ENCODE measurements at places on chromosomes 2 and 18. TPM values are rescaled to one million over a fixed set of nuclear protein-coding genes. Genes with fewer than 3 reads are reported as not detected.

DNA sequence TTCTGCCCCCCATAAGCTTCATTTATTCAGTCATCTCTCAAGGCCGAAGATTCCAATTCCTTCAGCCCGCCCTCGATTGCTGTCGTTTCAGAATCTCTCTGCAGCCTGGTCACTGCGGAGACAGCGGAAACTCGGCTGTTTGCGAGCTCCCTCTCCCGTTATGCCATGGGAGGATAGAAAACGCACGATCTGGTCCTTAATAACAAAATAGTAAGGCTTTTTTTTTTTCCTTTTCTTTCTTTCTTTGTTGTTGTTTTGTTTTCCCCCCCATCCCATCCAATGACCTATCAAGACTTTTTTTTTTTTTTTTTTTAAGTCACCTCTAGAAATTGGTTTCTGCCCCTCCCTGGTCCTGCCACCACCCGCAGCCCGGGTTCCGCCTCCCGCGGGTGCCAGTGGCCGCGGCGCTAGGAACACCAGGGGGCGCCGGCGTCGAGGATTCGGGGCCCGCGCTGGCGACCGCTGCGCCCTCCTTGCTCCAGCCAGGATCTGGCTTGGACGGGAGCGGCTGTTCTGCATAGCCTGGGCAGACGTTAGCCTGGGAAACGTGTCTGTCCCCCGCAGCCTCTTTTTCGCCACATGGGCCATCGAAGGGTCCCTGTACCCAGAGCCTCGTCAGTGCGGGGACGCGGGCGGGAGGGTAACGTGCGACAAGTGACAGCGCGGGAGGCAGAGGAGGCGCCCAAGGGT is 10.1 kb downstream of the CPLX4 start:
- H3K4me3 ChIP-seq, result peak overlapping the region; percentile 41
- peaks cover 5% of the 10 kb centered on the region for H3K4me1 ChIP-seq
- peaks cover 74% of the 10 kb centered on the region for H3K27me3 ChIP-seq
- H3K27ac ChIP-seq, result no peak overlapping the region
- peak; percentile 83 for DNase-seq

GRCh38 chr2:118221536-118222272 is 133.4 kb downstream of the INSIG2 start:
- H3K27ac ChIP-seq, result no peak overlapping the region
- DNase-seq, result peak; percentile 21
- H3K4me3 ChIP-seq, result no peak overlapping the region

DNA sequence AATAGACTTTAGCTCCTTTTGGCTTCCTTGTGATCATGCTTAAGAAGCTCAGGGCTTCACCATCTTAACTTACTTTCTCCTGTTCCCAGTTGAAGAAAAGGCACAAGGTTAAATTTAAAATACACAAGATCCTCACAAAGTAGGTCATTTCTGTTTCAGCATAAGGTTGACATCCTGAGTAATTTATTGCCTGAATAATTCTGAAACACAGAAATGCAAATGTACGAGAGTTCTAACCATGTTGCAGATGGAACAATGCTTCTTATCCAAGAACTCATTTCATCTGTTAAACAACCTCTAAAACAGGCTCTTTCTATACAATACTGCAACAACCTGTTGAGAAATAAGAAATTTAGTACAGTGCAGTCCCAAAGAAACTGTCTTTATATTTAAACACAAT is 395.2 kb downstream of the BCL11A start:
- no peaks in the 10 kb centered on the region for H3K27me3 ChIP-seq
- no peak overlapping the region for H3K4me3 ChIP-seq
- H3K27ac ChIP-seq, result no peak overlapping the region
- H3K4me1 ChIP-seq, result no peaks in the 10 kb centered on the region
- DNase-seq, result no peak
- no peaks in the 10 kb centered on the region for H3K36me3 ChIP-seq

DNA sequence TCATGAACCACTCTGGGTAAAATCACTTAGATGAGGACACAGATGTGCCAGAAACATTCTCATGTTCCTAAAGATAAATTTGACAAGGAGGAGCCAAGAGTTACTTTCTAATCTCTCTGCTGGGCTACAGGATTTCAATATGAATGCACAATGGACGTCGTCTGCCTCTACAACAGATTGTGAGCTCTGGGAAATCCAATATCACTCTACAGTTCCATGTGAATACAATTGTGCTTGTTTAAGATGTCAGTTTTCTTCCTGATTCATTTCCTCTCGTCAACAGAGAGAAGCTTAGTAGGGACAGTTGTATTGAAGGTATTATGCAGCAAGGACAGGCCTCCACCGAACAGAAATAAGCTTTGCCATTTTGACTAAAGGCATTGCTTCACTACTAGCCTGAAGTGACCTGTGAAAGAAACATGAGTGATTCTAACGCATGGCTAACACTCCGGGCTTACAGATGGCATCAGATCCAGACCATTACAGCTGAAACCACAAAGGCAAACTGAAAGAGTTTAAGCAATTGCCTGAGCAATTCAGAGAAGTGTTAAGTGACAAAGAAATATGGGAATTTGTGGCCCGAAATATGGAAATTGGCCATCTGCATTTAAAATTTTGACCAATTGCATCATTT is 1591.5 kb downstream of the LRP1B start:
- DNase-seq, result no peak
- H3K27ac ChIP-seq, result no peak overlapping the region
- no peaks in the 10 kb centered on the region for H3K4me1 ChIP-seq
- no peaks in the 10 kb centered on the region for H3K36me3 ChIP-seq

- H3K36me3 ChIP-seq, result no peaks in the 10 kb centered on the region
- peaks cover 38% of the 10 kb centered on the region for H3K4me1 ChIP-seq
- no peaks in the 10 kb centered on the region for H3K27me3 ChIP-seq
These were observed at the start of gene CHMP3 for GRCh38 chr2:86562922-86563649. Gene CHMP3 (minus strand): TSS chr2:86563443. CDS start chr2:86563348, 95 bp downstream.

DNA sequence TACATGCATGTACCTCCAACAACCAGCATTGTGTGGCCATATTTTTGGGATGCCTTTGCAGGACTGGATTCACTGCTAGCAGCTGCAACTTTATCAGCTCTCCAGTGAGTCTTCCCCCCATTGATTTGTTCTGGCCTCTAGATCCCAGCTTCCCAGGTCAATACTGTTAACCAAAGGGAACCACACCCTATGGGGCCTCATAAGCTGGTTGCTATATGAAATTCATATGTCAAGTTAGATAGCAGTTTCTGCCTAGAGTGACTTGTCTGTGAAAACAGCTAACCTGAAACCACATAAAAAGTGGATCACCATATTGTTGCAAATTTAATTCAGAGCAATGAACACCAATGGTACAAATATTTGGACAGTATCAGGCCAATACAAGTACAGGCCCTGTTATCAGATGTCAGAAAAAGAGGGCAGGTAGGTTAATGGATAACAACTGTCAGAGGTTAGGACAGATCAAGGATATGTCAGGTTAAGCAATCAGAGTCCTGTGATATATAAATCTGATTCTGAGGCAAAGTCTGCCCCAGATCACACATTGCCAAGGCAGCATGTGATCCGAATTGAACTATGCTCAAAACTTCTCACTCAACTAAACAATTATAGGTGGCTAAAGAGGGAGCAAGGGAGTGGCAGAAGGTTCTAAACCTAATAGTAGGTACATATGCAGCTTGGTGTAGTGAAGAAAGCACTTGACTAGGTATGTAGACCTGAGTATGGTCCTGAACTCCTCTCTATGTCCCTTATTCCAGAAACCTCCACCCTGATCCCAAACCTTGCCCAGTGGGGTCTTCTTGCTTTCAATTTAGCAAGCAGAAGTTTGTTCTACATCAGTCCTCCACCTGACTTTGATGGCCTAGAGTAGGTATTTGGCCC is 310.2 kb upstream of the STON1 start:
- H3K4me1 ChIP-seq, result no peaks in the 10 kb centered on the region
- H3K4me3 ChIP-seq, result no peak overlapping the region
- DNase-seq, result no peak
- no peak overlapping the region for H3K27ac ChIP-seq

- H3K36me3 ChIP-seq, result peaks cover 57% of the 10 kb centered on the region
- H3K27ac ChIP-seq, result no peak overlapping the region
- H3K27me3 ChIP-seq, result no peaks in the 10 kb centered on the region
- no peak for DNase-seq
- H3K4me1 ChIP-seq, result no peaks in the 10 kb centered on the region
- no peak overlapping the region for H3K4me3 ChIP-seq
These were observed 25.5 kb downstream of the LNPK start for GRCh38 chr2:175976391-175977157.

Gene TNFAIP6
- 2.7 TPM for total RNA-seq
